ENCODE measurements at places on chromosomes 6 and 20.

DNA sequence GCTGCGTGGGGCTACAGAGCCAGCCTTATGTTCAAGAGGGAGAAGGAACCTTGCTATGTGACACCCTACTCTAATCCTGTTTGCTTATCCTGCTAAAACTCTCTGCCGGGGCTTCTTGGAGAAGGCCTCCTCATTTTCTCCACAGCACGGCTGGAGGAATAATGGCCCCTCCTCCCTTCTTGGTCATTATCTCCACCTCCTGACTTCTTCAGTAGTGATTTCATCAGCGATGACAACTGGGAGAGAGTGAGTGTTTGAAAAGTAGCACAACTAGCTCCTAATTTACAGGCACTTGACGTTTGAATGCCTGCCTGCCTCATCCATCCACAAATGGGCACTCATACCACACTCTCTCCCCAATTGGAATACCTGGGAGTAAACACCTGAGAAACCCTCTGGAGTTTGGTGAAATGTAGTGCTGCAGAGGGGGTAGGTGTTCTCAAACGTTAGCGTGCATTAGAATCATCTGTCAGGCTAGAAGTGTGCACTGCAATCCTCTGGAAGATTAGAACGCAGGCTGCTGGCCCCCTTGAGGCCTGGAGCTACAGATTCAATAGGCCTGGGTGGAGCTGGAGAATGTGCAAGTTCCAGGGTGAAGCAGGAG is 148.5 kb downstream of the FOXC1 start:
- DNase-seq: no peak

DNA sequence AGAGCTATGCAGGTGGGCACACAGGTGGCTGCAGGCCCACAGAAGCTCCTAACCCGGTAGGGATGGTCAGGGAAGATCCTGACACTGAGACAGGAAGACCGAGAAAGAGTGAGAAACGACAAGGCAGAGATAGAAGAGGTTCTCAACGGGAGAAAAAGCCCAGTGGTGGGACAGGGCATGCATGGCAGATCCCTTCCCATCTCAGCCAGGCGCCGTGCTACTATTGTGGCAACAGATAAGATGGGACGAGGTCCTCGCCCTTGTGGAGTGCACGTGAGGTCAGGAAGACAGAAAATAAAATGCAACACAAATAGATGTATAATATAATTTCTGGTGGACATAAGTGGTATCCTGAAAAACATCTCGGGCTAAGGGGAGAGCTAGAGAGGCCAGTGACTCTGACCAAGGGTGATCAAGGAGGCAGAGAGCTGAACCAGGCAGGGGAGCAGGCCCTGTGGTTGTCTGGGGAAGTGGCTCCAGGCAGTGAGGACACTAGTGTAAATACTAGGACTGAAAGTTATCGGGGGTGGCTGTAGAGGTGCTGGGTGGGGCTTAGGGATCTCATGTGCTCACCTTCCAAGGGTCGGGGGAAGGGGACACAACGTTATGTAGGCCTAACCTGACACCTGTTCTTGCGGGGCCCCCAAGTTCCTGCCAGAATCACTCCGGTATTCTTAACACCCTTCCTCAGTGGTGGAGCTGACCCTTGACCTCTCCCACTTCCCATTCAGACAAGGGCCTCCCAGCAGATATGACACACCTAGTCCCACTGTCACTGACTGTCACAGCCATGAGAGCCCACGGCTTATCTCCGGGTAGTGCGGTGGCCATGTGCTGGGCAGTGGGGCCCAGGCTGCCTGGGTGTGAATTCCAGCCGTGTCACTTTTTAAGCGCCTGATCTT is 1.0 kb downstream of the SRXN1 start:
- DNase-seq: no peak

GRCh38 chr20:8260837-8261251 is 128.8 kb downstream of the PLCB1 start:
- no peak for DNase-seq

DNA sequence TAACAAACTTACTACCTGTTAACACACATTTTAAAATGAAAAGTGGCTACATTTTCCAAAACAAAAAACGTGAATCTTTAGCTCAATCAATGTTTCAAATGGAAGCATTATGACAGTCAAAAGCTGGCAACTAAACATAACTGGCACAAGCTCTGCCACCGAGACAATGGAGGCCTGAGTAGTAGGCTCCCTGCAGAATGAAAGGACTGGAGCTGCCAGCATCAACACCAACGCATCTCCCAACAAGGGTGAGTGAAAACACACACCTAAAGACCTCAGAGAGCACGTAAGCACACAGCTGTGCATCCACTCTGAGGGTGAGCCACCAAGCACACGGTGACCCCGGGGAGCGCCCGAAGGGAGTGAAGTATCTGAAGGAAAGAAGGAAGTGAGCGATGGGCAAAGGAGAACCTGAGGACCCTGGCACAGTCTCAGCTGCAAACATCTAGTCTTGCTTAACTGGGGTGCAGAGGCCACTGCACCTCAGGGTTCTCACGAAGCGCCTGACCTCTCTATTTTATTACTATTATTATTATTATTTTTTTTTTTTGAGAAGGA is 1.6 kb upstream of the ADRM1 start:
- DNase-seq: no peak

GRCh38 chr20:46056970-46057855 is 28.2 kb downstream of the SLC12A5 start:
- no peak for DNase-seq

GRCh38 chr20:38293491-38294065 is 10.4 kb upstream of the BPI start:
- no peak for DNase-seq

- DNase-seq: no peak
Measured at GRCh38 chr20:18722371-18722770, 91.2 kb upstream of the SCP2D1 start.

DNA sequence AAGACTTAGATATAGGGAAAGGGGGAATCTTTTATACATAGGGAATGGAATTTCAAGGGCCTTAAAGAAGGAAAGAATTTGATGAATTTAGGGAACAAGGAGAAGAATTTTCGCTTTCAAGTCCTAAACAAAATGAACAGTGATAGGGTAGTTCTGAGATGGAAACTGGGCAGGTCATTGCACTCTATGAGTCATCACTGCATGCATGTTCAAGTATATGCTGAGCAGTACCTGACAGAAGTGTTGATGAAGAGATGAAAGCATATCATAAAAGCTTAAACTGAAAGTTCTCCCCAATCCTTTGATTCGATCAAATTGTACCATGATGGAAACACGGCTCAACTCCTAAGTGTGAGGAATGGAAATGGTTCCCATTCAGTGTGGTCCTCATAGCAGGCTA is 271.0 kb downstream of the TSHZ2 start:
- no peak for DNase-seq

GRCh38 chr6:159395609-159396008 is 226.4 kb downstream of the FNDC1 start:
- DNase-seq: no peak

GRCh38 chr6:157990321-157991066 is 8.8 kb downstream of the SYNJ2 start:
- no peak for DNase-seq

- no peak for DNase-seq
Measured at GRCh38 chr20:36102306-36102705, 52.2 kb upstream of the EPB41L1 start.

Data from NCI-H2081 (cell line).